ENCODE measurements at places on chromosomes 5 and 9. TPM values are rescaled to one million over a fixed set of nuclear protein-coding genes. Genes with fewer than 3 reads are reported as not detected.
A peak's percentile ranks its signal among the peaks of the same experiment; 100 is the strongest.

Gene CLIC3
- total RNA-seq, result 1.9 TPM

Gene FAM221B
- not detected for total RNA-seq

DNA sequence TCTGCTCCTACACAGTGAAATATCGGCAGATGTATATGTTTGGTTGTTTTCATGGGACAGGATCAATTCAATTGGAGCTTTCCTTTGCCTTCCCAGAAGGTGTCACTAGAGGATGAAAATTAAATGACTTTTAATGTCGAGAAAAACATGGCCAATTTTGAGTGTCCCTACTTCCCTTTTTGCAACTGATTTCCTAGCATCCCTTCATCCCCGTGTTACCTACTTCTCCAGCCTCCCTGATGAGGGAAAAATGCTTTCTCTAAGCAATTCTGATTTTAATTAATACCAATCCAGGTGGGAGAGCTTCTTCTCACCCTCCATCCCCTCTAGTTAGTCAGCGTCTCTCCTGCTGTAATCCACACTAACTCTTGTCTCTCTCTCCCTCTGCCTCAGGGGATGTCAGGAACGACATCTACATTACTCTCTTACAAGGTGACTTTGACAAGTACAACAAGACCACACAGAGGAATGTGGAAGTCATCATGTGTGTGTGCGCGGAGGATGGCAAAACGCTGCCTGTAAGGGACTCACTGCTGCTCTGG is 64.9 kb downstream of the DOCK2 start:
- DNase-seq, result no peak

DNA sequence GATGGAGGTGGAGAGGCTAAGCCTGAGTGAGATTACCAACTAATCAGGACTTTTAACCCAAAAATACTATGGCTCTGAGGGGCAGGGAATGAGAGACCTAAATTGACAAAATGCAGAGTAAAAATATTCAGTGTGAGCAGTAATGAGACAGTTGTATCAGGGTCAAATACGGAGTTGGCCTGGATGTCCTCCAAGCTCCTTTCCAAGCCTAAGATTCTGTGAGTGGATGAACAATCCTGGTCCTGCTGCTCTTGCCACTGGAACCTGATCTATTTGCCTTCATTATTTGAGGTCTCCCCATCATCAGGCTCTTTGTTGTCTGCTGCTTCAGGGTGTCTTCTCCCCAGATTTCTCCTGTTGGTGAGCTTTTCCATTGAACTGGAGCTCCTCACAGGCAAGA is 1.1 kb downstream of the PDCD1LG2 start:
- no peak for DNase-seq

- DNase-seq, result no peak
These were observed 286.8 kb downstream of the SPATA31D1 start for GRCh38 chr9:82275258-82275927.

GRCh38 chr9:99353408-99353807 is 131.3 kb downstream of the SEC61B start:
- no peak for DNase-seq

DNA sequence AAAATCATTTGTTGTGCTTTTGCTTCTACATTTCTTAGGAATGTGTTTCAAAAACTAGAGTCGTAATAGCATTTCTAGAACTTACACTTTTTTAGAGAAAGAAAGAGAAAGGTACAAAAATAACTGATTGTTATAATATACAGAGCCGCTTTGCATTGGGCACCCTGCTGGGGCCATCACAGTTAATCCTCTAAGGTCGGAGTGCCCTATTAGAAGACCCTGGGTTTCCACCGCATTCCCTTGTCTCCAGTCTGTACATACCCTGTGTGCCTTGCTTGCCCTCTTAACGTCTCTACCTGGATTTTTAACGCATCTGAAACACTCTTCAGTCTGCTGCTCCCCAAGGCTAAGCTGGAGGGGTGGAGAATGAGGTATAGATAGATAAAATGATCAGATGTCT is 1.3 kb downstream of the MARVELD2 start:
- DNase-seq, result no peak

GRCh38 chr5:135569755-135570452 is 8.9 kb downstream of the CXCL14 start:
- DNase-seq, result peak; percentile 56

Data from posterior vena cava (tissue), 2 donors.